Subcutaneous preadipocyte (primary cell): ENCODE measurements at places on chromosomes 2 and 18. TPM values are rescaled to one million over a fixed set of nuclear protein-coding genes. Genes with fewer than 3 reads are reported as not detected.

C2orf42 gene
- 15.1 and 21.7 TPM in 2 replicates for total RNA-seq

SUCLG1 gene
- total RNA-seq = 62.8 and 77.2 TPM in 2 replicates

PSMA8 gene
- total RNA-seq = not detected in 2 replicates

MERTK gene
- 0.37 and 0.39 TPM in 2 replicates for total RNA-seq

DNAJC27 gene
- total RNA-seq = 2.3 and 3.3 TPM in 2 replicates

MOGAT1 gene
- not detected in 2 replicates for total RNA-seq

DSG3 gene
- under 0.01 TPM in 1 of 2 replicates, not detected in the other for total RNA-seq

C2orf78 gene
- total RNA-seq = not detected in 2 replicates

CHRND gene
- total RNA-seq = not detected in 2 replicates

ADAM23 gene
- total RNA-seq = 3.1 and 3.7 TPM in 2 replicates

CNRIP1 gene
- 36.0 and 40.1 TPM in 2 replicates for total RNA-seq

KIF5C gene
- total RNA-seq = under 0.01 and 0.20 TPM in 2 replicates

APCDD1 gene
- 0.73 TPM in 1 of 2 replicates, not detected in the other for total RNA-seq

AAMP gene
- total RNA-seq = 108 and 115 TPM in 2 replicates

SLC11A1 gene
- under 0.01 and 0.20 TPM in 2 replicates for total RNA-seq

UGT1A4 gene
- not detected in 2 replicates for total RNA-seq

SERPINB10 gene
- 0.20 TPM in 1 of 2 replicates, not detected in the other for total RNA-seq

SULT1C4 gene
- not detected in 2 replicates for total RNA-seq

RSAD2 gene
- 0.37 and 0.39 TPM in 2 replicates for total RNA-seq

SLC16A14 gene
- under 0.01 and 0.20 TPM in 2 replicates for total RNA-seq

SCN2A gene
- under 0.01 and 0.20 TPM in 2 replicates for total RNA-seq

LIPT1 gene
- 5.9 and 6.8 TPM in 2 replicates for total RNA-seq

APOB gene
- total RNA-seq = under 0.01 TPM in 2 replicates

SLC19A3 gene
- 1.4 and 1.8 TPM in 2 replicates for total RNA-seq

PAX8 gene
- 2.9 and 6.6 TPM in 2 replicates for total RNA-seq

PROC gene
- total RNA-seq = not detected in 2 replicates

C2orf81 gene
- 0.98 and 1.1 TPM in 2 replicates for total RNA-seq
